ENCODE measurements at places on chromosomes 2 and 18.

- DNase-seq: no peak
Observed at GRCh38 chr2:207054521-207054920, 111.2 kb downstream of the KLF7 start.

DNA sequence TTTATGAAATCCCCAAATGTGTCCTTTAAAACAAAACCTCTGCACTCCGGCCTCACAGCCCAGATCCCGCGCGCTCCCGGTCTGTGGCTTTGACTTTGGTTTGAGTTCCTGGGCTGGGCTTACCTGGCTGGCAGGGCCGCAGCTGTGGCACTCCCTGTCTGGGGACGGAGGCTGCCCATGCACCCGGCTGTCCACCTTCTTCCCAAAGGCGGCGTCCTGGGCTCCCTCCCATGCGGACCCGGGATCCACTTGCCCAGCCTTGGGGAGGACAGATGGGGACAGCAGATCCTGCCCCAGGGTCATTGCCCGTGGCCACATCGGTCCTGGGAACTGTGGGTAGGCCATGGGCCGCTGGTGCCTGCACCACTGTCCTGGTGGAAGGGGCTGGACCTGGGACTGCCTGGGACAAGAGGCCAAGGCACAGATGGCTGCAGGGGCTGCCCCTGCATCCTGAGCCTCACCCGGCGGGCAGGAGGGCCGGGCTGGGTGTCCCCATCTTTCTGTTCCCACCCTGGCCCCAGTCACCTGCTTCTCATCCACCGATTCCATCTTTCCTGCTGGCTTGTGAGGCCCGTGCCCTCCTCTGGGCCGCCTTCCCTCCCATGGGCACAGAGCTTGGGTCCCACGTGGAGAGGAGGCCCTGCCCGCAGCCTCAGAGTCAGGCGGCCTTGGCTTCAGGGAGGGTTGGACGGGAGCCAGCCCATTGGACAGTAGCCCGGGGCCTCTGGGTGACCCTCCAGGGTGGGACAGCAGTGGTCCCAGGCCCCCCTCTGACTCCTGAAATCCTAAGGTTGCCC lies 27.7 kb downstream of the NFATC1 start:
- DNase-seq: no peak

- DNase-seq: no peak
Observed at GRCh38 chr2:55840460-55840859, 83.1 kb downstream of the EFEMP1 start.

DNA sequence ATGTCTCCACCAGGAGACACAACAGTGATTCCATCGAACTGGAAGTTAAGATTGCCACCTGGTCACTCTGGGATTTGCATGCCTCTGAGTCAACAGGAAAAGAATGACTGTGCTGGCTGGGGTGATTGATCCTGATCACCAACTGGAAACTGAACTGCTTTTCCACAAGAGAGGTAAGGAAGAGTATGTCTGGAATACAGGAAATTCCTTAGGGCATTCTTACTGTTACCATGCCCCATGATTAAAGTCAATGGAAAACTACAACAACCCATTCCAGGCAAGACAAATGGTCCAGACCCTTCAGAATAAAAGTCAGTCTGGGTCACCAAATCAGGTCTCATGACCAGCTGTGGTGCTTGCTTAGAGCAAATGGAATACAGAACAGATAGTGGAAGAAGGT lies 12.0 kb upstream of the DDX1 start:
- DNase-seq: no peak

DNA sequence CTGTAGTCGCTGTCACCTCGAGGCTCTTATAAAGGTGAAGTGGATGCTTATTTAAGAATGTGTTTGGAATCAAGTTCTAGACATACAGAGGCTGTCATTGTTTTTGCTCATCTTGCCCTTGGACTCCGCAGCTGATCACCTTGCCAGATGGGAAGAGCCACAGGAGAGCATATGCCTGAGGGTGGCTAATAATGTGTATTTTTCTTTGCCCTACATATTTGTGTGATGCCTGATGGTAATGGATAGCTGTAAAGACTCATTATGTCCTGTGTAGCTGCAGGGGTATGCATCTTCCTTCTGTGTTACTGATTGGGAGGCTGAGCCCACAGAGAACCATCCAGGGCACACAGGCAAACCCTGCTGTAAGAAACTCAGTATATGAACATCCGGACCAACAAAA lies 61.7 kb downstream of the PRKCE start:
- no peak for DNase-seq

GRCh38 chr2:158546412-158547144 lies 89.8 kb downstream of the PKP4 start:
- no peak for DNase-seq

DNA sequence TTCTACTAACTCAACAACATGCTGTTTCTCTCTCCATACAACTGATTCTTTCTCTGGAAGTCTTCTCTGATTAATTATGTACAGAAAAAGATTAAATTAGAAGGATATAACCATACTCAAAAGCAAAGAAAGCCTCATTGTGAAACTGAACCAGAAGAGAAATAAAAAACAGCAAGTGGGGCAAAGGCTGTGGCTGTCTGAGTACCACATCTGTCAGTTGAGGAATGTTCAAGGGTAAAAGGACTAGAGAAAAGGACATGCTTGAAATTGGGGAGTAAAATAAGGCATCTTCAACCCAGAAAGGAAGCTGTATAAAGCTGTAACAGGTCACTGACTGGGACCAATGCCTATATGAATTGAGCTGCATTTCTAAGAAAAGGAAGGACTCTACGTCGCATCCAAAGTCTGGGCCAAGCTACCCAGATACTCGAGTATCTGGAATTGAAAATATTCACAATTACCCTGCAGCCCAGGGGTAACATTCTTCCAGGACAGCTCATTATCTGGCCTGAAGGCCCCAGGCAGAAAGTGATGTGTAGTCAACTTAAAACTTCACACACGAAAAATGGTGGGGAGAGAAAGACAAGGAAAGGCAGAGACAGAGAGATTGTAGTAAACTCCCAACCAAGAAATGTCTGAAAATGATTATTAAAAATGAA lies 356.0 kb upstream of the GALNT5 start:
- DNase-seq: no peak

DNA sequence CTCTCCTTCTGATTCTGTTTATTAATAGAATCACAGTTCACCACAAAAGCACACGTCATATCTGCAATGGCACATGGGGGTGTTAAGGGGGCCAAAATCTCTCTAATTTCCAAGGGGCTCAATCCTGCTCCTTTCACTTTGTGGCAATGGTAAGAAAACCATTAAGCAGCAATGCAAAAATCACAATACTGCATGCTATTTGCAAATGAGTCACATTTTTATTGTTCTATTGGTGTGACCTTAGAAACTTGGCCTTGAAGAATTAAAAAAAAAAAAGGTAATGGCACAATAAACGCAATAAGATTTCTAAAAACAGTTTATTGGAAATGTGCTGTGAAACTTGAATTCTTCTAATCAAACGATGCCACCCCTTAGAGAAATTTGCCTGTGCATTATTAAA lies 251.5 kb downstream of the ZNF521 start:
- no peak for DNase-seq

GRCh38 chr18:38709122-38709521 lies 1143.5 kb upstream of the CELF4 start:
- DNase-seq: no peak

DNA sequence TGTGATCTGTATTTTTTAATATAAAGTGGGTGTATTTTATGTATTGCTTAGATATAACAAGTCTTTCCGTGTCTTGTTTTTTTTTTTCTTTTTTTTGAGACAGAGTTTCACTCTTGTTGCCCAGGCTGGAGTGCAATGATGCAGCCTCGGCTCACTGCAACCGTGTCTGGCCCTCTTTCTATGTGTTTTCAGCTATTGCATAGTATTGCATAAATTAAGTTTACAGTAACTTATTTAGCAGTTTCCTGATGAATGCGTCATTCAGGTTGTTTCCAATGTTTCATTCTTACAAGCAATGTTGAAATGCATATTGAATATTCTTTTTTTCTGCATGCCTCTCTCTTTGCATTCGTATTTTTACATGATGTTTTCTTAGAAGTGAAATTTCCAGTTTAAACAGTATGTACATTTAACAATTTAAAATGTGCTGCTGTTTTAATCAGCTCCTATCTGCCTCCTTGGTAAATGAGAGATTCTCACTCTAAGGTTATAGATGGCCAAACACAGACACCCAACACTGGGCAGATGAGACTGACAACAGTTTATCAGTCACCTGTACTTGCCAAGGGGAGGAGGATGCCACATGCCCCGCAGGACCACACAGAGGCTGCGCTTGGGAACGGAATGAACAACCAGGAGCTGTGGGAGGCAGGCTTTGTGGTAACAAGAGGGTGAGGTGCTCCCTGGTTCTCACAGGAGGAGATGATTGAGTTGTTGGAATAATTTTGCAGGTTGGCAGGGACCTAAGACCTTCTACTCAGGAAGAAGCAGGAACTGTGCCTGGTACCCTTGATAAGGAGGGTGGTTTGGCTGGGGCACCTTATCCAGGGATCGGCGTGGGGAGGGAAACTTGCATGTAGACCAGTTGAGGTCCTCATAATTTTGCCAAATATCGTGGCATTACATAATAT lies 7.5 kb downstream of the SLC9A4 start:
- no peak for DNase-seq

DNA sequence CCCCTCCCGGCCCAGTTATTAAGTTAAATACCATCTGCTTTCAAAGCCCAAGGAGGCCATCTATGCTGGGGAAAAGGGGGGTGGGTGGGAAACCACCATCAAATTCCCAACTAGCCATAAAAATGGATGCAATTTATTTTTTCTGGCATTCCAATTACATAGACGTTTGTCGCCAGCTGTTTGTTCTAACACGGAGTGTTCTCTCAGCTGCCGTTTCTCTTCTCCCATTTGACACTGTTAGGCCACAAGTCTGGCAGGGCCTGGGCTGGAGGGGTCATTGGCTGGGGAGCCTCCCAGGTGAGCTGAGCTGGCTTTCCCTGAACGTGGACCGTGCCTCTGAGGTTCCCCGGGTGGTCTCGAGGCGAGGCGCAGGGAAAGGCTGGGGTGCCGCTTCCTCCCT lies 16.6 kb downstream of the ATOH8 start:
- DNase-seq: no peak

DNA sequence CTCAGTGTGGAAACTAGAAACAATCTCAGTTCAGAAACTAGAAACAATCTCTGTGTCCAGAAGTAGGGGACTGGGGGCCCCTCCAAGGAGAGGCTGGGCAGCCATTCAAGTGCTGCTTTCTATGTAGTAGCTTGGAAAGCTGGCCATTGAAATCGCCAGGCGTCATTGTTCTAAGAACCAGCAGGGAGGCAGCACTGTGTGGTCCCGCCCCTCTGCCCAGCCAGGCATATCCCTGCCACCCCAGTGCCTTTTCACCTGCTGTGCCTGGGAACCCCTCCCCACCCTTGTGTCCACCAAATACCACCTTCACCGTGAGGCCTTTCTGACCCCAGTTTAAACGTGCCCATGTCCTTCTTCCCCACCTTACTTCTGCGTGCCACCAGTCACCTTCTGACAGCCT lies 221.6 kb downstream of the GBX2 start:
- DNase-seq: no peak

- no peak for DNase-seq
Observed at GRCh38 chr2:145066151-145066661, 546.3 kb upstream of the ZEB2 start.

- DNase-seq: no peak
Observed at GRCh38 chr2:230877116-230877758, 12.5 kb downstream of the ITM2C start.

DNA sequence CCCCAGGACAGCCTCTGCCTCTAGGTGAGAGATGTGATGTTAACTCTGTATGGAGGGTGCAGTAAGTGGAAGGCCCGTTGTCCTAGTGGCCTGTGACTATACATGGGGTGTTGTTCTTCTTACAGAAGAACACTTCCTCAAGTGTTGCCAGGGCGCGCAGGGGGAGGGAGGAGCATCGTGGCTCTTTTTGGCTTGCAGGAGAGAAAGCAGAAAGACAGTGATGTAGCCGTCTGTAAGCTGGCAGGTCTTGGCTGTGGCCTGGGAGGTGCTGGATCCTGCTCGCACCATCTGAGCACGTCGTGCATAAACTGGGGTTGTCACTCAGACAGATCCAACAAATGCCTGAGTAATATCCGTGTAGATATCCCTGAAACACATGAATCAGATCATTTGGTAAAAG lies 44.3 kb downstream of the ZNF236 start:
- DNase-seq: no peak

GRCh38 chr2:48009256-48009655 lies 103.0 kb upstream of the FBXO11 start:
- no peak for DNase-seq

DNA sequence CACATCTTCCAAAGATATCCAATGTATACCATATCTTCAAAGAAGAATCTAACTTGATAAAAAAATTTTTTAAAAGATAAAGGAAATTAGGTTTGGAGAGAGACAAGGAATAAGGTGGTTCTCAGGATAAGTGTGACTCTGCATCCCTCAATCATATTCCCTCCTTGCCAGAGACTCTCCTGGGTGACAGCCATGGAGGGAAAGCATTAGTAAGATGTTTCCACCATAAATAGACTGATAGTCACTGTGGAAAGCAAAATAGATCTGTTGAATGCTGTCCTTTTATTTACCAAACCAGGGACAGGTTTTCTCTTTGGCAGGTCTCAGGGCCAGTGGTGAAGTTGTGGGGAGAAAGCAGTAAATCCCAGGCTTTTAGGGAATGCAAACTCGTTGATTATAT lies 107.6 kb downstream of the PRPF40A start:
- no peak for DNase-seq

- no peak for DNase-seq
Observed at GRCh38 chr18:8800445-8800844, 95.1 kb downstream of the MTCL1 start.

DNA sequence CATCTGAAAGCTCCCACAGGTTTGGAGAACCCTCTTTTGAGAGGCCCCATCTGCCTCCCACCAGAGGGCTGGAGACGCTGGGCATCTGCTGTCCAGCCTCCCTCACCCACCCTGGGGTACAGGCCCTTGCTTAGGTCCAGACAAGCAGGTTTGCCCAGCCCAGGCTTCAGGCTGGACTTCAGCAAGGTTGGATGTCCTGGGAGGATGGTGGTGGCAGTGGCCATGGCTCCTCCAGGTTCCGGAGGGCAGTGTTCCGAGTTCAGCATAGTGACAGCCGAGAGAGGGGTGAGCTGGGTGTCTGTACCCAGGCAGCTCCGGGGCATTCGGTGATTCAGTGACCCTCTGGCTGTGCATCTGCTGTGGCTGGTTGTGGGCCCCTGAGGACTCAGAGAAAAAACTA lies 58.2 kb upstream of the HDAC4 start:
- no peak for DNase-seq

DNA sequence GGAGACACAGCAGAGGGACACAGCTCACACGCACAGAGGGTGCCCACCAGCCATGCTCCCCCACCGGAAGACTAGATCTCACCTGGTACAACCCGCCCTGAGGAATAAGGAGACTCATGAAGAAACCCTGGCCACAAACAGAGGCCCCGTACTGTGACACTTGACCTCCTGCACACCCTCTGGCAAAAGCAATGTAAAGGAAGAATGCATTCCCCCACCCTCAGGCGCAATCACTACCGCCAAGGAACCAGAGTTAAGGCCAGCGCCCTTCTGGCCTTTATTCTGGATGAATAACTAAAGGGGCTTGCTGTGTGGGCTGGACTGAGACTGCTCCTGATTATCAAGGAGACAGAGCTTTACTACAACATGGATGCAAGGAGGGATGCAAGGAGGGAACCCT lies 509.2 kb upstream of the SPHKAP start:
- no peak for DNase-seq
